ENCODE measurements at places on chromosomes 6 and 20.
A peak's percentile ranks its signal among the peaks of the same experiment; 100 is the strongest.

DNA sequence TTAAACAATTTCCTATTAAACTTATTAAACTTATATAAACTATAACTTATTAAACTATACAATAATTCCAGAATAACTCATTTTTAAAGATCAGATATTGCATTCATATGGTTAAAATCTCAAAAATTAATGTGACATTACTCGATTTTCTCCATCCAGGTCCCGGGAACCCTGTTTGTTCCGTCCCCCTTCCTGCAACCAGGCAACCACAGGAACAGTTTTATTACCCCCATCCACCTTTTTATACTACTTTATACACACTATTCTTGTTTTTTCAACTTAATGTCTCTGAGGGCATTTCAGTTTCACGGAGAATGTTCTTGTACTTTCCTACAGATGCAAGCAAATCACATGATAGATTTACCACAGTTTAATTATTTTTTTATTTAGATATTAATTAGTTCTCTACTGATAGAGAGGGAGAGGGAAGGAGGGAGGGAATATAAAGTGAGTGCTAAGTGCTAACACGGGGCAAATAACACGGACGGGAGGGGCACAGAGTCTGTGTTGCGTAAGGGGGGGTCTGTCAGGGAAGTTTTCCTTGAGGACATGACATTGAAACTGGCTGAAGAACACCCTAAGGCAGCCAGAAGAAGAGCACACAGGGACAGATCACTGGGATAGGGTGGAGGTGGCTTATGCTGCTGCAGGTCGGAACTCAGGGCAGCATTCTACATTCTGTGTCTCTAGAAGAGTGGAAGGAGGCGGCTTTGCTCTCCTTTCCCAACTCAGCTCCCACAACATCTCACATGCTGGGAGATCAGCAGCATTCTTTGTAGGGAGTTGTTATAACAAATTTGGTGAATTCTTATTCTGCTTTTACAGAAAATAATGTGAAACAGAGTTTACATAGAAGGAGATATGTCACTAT, 225.2 kb downstream of the FOXC1 start:
- DNase-seq: no peak

- peak; percentile 24 for DNase-seq
Observed at GRCh38 chr20:35252037-35252461, 25.6 kb downstream of the MMP24 start.

DNA sequence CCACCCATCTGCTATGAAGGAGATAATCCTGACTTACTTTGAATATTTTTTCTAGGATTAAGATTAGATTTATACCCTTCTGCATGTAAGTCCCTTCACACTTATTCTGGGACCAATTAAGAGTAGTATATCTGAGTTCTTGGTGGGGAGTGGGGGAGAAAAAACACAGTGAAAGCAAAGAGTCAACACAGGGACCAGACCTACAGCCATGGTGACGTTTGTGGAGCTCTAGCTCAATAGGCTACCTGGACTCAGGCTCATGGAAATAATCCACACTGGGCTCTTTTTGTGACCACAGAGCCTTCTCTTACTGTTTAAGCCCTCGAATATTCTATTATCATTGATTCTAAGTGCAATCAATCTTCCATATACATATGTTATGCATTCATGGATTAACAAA, 491.4 kb downstream of the LMBRD1 start:
- no peak for DNase-seq

DNA sequence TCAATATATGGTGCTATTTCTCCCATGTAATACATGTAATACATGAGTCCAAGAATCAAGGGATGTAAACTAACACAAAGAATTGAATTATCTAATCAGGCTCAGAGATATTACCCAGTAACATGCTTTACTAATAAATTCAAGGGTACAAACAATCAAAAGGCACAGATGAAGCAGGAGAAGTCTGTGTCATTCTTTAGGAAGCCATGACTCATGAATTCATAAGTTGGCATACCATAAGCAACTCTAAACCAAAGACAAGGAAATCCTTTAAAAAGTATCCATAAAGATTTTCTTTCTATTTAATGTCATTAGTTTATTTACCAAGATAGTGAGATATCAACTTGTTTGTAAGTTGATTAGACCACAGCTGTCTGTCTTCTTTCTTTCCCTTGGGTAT, 446.0 kb upstream of the IMPG1 start:
- no peak for DNase-seq

DNA sequence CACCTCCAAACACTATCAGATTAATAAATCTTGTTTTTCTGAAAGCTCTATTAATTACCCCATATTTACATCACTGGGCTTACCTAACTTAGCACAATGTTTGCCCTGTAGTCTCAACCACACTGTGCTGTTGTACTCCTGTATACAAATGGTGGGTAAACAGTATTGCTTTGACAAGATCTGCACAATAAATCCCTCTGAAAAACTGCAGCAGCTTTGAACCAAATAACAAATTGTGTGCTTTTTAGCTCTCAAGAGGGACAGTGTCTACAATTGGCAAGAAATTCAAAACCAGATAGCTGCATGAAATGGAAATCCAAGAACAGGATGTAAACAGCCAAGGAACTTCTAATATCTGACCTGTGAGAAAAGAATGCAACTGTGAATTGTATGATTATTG, 10.4 kb downstream of the KIF6 start:
- no peak for DNase-seq

- no peak for DNase-seq
Observed at GRCh38 chr6:137677709-137678108, 183.5 kb upstream of the OLIG3 start.

Measured in CD4-positive, alpha-beta T cell treated with Interferon alpha-2 for 1 hour (primary cell).